ENCODE measurements at places on chromosomes 1 and 21.

- no peak for DNase-seq
Measured at GRCh38 chr1:69791311-69791710, 223.6 kb downstream of the LRRC7 start.

- no peak for DNase-seq
Measured at GRCh38 chr1:46569116-46569515, 17.7 kb upstream of the KNCN start.

DNA sequence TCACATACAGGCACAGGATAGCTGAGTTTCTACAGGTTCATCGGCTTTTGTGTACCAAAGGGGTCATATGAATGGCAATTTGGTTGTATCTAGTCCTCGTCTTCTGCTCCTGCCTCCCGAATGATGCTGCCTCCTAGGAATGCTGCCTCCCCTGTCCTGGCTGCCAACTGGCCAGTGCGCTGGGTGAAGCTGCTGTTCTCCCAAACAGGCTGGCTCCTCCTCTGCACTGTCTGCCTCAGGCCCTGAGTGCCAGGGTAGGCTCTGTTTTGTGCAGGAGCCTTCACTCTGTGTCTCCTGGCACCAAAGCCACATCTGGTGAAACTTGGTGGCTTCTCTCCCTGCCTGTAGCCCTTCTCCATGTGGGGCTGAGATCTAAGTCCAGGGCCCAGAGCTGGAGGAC, 60.3 kb downstream of the RHOU start:
- DNase-seq: no peak

DNA sequence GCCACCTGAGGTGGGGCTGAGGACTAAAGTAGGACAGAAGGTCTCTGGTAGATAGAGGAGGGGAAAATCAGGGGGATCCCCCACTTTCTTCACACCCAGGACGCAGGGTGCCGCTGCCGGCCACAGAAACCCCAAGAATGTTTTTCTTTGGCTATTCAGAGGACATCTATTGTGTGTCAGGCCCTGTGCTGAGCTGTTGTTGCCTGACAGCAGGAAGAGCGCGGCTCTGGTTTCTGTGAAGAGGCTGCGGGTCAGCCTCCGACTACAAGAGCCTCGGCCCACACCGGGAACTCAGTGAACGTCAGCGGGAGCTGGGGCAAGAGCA, 407 bp upstream of the PIGV start:
- DNase-seq: no peak

DNA sequence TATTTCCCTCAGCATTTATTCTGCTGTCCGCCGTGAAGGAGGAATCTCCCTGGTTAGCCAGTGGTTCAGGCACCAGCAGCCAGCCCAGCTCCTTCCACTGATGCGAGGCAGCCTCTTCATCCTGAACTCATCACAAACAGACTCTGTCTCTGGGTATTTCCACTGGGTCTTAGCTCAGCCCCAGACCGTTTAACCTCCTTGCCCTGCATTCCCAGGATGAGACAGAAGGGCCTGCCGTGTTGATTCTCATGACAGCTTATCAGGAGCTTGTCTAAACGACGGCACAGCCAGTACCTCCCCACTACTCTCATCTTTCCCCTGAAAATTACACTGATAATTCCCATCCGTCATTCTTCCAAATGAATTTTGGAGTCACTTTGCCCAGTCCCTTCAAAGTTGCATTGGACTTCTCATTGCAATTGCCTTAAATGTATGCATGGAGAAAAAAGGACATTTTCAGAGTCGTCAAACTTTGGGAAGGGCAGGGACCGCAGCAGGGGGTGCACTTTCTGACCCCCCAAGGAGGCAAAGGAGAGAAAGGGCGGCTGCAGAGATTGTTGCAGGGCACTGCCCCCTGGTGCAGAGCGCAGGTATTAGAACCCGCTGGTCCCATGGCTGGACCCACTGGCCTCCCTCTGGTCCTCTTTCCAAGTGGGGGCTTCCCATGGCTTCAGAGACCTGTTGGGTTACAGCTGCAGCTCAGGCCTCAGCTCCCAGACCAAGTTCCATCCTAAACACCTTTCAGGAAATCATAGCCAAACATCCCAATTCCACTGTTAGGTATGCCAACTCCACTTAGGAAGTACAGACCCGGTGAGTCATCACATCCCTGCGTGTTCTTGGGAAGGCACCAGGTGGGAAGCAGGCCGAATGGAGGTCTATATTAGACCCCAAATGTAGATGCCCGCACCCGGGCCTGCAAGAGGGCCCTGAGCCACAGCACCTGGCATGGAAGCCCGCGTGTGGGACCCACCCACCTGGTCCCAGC, 3.7 kb upstream of the MEGF6 start:
- no peak for DNase-seq

GRCh38 chr1:65429806-65430205, 9.3 kb downstream of the LEPR start:
- DNase-seq: no peak

DNA sequence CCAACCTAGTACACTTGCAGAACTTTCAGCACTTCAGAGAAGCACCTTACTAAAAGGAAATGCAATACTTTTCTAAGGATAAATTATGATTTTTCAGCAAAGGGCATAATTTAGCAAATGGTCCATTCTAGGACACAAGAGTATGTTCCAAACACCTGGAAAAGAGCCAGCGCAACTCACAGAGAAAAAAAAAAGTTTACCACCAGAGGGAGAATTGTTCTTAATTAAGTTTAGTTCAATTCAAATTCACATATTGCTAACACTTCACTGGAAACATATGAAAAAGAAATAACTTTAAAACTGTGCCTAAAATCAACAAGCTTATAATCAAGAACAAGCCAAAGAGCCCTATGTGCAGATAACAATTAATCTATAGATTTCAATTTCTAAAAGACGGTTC, 338.1 kb downstream of the SEC16B start:
- no peak for DNase-seq

DNA sequence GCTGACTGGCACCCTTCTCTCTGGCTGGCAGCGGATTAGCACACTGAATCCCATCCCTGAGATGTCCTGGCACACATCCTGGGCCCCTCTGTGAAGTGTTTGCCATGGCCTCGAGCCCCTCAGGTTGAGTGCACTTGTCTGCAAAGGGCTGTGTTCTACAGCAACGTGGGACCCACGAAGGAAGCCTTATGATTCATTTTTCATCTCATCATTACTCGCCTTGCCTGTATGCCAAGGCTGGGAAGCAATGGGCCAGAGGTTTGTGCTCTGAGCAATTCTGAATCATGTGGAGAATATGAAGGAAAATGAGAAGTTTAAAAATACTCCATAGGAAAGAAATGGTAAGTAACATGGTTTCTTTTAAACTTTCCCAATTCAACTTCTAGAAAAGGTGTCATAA, 124.8 kb upstream of the LMO4 start:
- DNase-seq: no peak
